NB4 (cell line): ENCODE measurements at places on chromosomes 2 and 18.
A peak's percentile ranks its signal among the peaks of the same experiment; 100 is the strongest.

- no peak for DNase-seq
Measured at GRCh38 chr2:105450471-105450870, 51.6 kb upstream of the FHL2 start.

GRCh38 chr18:45334191-45334590 is 281.1 kb upstream of the SLC14A2 start:
- DNase-seq, result no peak

DNA sequence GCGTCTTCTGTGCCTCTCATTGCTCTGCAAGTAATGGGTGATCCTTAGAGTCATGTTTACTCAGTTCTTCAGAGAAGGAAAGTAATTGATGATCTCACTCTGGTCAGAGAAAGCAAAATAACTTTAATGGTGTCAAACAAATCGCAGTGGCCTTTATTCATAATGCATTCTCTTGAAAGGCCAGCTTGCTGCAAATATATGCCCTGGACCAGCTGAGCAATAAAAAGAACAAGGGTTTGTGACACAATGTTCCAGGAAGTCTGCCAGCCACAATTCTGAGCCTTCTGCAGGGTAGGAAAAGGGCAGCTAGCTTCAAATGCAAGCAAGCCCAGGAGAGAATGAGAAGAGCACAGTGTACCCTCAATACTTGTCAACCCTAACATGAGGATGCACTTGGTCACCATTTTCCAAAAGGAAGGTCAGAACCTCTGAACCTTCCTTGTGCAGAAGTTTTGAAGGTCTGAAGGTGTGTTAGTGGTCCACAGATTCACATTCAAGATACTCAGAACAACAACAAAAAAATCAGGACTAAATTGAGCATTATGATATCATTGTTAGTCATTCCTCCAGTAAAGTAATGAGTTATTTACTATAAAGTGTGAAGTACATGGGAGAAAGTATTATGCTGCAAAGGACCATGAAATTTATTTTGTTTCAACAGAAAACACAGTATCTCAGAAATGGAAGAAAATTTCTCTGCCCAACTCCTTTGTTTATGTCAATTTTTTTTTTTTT is 355.6 kb downstream of the PAX3 start:
- no peak for DNase-seq

- no peak for DNase-seq
Measured at GRCh38 chr2:85385746-85386145, 24.4 kb downstream of the CAPG start.

DNA sequence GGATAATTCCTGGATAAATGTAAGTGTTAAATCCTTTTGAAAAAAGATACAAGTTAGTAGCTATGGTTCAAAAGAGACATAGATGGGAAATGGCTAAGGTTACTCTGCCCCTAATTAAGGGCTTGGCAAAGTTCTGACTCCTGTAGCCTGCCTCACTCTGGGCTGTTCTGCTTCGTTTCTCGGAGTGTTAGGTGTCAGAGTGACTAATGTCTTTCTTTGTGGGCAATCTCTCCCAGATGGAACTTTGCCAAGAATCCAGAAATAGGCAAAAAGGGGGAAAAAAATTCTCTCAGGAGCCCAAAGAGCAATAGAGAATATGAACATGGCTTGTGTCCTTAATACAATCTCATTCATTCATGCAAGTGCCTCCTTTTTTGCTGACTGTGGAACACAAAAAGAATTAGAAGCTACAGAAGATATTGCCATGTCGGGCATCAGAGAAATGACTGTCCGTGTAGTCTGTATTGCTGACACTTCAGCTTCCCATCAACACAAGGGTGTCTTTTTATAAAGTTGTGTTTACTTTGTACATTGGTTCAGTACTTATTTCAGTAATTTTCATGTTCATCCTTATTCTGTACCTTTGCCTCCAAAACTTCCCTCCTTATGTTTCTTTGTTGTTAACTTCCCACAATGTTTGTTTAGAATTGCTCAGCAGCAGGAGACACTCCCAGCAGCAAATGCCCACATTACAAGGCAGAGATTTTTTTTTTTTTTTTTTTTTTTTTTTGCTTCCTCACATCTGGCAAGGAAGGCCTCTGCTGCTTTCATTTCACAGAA is 134.0 kb downstream of the FTCDNL1 start:
- DNase-seq, result no peak

- DNase-seq, result peak; percentile 34
Measured at GRCh38 chr2:239396881-239397681, 3.7 kb downstream of the HDAC4 start.

- DNase-seq, result no peak
Measured at GRCh38 chr18:67977067-67977616, 460.6 kb upstream of the DSEL start.

DNA sequence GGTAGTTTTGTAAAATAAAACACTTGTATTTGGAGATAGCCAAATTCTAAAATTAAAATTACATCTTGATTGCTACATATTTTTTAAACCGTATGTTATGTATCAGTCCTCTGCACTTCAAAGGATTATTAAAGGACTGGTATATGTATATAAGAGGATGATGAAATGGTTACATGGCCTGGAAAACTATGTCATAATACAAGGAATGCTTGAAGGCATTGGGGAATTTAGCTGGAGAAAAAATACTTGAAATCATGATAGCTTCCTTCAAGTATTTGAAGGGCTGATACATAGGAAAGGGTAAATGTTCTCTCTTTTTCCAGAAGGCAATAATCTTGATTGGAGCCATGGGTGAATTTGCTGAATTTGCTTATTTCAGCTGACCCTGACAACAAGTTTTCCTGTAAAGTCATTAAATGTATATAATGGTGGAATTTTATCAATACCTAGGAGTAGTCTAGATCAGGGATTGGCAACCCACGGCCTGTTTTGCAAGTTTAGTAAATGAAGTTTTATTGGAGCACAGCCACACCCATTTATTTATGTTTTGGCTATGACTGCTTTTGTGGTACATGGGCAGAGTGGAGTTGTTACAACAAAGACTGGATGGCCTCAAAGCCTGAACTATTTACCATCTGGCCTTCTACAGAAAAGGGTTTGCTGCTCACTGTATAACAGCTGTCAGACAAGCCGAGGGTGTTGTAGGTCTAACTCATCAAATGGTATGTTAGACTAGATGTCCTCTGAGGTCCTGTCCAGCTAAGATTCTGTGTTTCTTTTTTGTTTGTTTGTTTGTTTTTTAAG is 34.4 kb downstream of the ACYP2 start:
- no peak for DNase-seq

- DNase-seq, result no peak
Measured at GRCh38 chr18:54165450-54165849, 59.0 kb downstream of the MBD2 start.

DNA sequence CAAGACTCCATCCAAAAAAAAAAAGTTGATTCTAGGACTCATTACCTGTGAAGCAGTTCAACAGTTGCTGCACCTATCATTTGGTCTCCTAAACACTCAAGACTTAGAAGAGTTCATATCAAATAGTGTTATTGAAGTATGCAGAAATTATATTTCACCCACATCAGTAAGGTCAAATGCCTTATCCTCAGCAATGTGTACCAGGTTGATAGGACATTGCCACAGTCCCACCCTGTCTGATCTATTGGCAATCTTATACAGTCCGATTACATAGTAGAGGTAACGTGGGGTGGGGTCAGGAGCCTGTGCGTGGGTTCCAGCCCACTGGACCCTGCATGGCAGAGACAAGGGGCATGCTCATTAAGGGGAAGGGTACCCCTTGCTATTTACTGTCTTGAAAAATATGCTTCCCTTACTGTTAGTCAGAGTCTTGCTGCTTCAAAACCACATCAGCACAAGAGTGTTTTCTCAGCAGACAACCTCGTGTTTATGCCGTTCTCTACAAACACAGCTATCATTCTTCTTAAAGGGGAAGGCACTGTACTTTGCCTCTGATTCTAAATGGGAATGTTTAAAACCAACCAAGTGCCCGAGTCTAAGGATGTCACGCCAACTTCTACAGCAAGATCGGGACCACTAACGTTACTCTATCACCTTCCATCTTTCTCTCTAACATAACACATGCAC is 115.2 kb downstream of the MTCL1 start:
- DNase-seq, result no peak

GRCh38 chr18:79855147-79855933 is 57.6 kb downstream of the KCNG2 start:
- peak; percentile 49 for DNase-seq

GRCh38 chr2:223477318-223477717 is 124.8 kb downstream of the SCG2 start:
- no peak for DNase-seq

DNA sequence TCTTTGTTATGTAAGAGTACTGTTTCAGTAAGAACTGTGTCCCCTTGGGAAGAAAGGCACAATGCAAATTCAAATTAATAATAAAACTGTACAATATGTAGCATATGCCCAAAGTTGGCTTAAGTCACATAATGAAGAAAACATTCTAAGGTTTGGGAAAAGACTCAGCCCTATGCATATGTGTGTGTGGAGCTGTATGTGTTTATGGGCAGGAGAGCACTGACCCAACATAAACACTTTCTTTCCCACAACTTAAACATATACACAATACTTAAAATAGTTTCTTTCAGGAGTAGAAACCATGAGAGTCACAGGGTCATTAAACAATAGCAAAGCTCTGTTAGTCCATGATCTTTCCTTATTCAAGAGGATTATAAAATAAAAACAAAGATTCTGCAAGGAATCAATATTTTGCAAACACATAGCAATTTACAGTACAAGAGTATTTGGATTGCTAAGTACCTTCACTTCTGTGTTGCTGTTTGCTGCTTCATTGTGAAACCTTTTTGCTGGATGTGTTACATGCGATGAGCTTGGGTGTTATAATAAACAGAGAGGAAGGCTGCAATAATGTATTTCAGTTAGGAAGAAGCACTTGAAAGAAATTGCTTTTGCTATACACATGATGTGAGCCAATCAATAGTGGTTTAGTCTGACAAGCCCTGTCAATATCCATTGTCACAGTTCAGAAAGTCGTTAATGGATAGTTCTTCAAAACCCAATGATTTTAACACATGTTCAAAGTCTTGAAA is 347.3 kb downstream of the ARHGAP15 start:
- DNase-seq, result no peak

- DNase-seq, result no peak
Measured at GRCh38 chr2:133843551-133843950, 275.3 kb upstream of the NCKAP5 start.

DNA sequence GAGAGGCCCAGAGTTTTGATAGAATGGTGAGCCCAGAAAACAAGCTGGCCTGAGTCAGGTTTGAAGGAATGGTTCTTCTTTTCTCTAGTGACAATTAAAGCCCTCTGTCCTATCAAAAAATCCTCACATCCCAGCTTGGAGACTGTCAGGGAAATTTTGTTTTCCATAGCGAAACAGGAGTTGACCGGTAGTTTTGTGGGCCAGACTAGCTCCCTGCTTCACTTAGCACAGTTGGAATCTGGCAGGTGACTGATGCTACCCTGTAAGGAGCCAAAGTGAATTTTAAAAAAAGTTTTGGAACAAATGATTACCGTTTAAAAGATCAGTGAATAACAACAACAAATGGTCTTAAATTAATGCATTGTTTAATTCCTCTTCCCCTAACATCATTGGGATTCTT is 6.7 kb downstream of the NAB1 start:
- no peak for DNase-seq
